ENCODE measurements at places on chromosomes 2 and 18.

- DNase-seq: no peak
Measured at GRCh38 chr2:169975221-169975620, 148.0 kb downstream of the UBR3 start.

DNA sequence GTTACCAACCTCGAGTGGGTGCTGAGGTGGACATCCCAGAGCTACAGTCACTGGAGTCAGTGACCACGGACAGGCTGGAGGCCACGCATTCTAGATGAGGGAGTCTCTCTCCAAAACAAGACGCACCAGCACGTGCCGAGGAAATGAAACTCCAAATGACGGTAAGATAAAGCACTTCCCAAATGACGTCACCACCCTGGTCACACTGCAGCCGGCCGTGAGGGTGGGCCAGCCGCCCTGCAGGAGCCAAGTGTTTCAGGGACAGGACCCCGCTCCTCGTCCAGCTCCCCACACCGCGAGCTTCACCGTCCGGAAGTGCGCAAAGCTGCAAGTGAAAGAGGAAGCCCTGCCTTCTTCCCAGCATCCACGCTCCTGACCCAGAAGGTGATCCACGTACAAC lies 99.4 kb downstream of the ZNF516 start:
- no peak for DNase-seq

DNA sequence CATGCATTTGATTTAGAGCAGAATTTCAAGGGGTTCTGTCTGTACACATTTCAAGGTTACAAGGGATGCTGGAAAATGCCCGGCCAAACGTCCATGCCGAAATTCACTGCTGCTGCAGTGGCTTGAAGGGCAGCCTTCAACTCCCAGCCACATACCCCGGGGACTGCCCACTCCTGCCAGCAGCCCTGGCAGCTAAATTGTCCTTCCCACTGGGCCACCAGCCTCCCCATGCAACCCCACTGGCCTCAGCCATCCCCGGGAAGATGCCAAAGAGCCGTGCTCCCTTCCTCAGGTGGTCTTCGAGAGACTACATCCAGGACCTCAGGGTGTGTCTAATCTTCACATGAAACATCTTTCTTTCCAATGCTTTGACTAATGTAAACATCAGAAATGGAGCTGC lies 478.7 kb upstream of the MYT1L start:
- no peak for DNase-seq

DNA sequence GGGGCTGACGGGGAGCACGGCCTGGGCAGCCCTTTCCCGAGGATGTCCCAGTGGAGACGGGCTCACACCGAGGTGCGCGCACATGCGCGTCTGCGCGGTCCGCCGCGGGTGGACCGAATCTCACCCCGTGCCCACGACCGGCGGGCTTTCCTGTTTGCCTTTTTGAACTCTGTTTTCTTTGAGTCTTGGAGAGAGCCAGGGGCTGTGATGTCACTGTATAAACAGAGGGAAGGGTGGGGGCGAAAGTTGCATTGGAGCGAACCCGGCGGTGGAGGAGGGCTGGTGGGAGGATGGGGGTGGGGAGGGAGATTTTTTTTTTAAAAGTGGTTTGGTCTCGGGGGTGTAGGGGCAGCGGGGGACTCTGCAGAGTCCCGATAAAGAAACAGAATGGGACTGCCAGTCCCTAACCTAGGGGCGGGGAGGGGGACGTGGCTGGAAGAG lies 141.2 kb upstream of the CTAGE1 start:
- DNase-seq: no peak

DNA sequence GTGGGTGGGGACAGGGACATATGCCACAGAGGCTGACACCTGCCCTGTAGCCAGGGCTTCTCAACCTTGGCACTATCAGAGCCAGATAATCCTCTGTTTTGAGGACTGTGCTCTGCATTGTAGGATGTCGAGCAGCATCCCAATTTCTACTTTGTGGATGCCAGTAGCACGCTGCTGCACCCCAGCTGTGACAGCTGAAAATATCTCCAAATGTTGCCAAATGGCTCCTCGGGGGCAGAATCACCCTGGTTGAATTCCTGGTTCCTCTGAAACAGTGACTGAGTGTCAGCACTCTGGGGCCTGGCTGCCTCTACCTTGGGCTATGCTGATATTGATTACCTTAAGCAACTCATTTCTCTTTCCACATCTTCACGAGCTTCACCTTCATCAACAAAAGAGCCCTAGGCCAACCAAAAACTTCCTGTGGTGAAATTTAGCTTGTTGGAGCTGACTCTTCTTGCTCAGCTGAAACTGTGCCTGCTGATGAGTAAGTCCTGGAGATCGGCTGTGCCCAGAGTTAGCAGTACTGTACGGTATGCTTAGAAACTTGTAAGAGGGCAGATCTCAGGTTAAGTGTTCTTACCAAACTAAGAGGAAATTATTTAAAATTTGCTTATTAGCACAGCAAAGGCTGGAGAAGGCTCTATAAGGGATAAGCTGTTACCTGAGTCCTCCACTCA lies 138.1 kb downstream of the SEPTIN10 start:
- DNase-seq: peak; percentile 17

- DNase-seq: no peak
Measured at GRCh38 chr2:71683666-71684065, 230.3 kb downstream of the DYSF start.

DNA sequence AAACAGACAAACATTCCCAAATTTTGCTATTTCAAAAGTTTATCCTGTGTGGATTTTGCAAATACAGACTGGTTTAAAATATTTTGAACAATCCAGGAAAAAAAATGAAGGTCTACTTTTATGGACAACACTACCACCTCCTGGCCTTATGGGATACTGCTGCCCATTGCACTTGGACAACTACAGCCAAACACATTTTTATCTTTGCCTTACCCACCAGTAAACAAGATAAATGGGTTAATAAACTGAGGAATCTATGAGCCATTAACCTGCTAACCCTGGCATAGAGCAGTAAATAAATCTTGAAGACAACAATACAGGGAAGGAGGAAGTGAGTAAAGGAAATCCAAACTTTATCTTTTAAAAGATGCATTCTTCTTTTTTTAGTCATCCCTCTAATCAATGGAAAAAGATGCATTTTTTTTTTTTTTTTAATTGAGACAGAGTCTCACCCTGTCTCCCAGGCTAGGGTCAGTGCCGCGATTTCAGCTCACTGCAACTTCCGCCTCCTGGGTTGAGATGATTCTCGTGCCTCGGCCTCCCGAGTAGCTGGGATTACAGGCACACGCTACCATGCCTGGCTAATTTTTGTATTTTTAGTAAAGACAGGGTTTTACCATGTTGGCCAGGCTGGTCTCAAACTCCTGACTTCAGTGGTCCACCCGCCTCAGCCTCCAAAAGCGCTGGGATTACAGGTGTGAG lies 2.1 kb upstream of the SPIRE1 start:
- DNase-seq: peak; percentile 17

DNA sequence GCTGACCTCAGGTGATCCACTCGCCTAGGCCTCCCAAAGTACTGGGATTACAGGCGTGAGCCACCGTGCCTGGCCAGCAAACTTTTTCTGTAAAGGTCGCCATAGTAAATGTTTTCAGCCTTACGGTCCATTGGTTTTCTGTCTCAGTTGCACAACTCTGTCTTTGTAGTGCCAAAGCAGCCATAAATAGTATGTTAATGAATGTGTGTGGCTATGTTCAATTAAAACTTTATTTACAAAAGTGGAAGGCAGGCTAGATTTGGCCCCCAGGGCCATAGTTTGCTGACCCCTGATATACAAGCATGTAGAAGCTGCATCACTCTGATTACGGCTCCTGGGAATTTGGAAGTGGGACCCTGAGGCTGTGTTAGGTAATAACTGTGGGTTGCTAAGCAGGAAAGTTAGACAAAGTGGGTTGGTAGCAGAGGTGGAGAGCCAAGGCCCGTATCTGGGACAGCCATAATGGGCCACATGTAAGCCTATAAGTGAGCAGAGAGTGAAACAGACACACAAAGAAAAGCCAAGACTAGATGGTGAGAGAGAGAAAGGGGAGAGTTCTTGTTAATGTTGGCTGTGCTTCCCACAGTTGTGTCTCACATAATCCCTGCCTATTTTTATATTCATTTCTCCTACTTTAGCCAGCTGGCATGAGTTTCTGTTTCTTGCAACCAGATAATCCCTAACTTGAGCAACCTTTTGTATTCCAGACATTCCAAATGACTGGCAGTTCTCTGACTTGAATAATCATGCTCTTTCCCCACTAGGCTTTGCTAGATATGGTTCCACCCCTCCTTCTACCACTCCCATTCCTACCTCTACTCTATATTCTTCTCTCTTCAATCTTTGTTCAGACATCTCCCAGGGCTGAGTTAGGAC lies 223.3 kb upstream of the STON1 start:
- DNase-seq: no peak

DNA sequence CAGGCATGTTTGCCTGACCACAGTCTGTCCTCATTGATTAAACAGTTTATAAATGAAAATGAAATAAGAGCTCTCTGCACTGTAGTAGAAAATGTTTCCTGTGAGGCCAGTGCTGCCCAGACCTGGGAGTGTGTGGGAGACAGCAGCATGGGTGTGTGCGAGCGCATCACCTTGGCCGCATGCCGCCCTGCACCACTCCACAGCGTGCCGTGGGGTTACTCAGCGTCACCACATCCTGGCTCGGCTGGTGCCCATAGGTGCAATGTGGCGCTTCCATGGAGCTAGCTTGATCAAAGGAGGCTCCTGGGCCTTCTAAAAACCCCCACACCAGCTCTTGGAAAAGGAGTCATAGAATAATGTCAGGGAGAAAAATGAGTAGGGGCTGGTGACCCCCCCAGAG lies 76.0 kb upstream of the EPC2 start:
- peak; percentile 30 for DNase-seq

- DNase-seq: no peak
Measured at GRCh38 chr2:85861650-85862049, 27.1 kb downstream of the ST3GAL5 start.

GRCh38 chr2:102737431-102737830 lies 24.4 kb upstream of the TMEM182 start:
- DNase-seq: no peak

GRCh38 chr2:100776445-100776844 lies 43.5 kb upstream of the NPAS2 start:
- DNase-seq: no peak

GRCh38 chr2:143473820-143474219 lies 344.6 kb downstream of the ARHGAP15 start:
- DNase-seq: no peak

DNA sequence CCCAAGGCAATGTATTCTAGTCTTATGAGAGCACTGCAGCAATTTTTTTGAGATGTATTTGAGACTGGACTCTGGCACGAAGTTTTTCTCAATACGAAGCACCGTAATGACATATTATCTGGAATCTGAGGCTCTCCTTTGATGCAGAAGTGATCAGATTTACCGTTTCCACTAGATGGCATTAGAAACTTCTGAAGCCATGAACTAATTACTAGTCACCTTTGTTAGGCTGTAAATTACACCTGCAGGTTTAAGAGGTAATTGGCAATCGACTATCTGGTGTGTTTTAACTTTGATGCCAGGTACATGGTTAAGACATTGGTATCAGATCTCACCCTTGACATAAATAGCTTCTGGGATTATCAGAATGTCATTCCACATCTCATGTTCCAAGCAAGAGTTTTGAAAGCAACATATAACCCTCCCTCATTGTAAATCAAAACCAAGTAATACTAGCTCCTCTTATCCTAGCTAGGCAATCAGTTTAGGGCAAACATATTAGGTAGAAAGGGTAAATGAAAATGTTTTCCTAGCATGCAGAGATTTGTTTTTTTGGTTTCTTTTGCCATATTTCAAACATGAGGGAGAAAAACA lies 254.6 kb upstream of the SPRED2 start:
- no peak for DNase-seq

GRCh38 chr18:44741511-44741910 lies 60.8 kb downstream of the SETBP1 start:
- DNase-seq: no peak

- DNase-seq: no peak
Measured at GRCh38 chr2:151198645-151199044, 63.0 kb downstream of the RBM43 start.

DNA sequence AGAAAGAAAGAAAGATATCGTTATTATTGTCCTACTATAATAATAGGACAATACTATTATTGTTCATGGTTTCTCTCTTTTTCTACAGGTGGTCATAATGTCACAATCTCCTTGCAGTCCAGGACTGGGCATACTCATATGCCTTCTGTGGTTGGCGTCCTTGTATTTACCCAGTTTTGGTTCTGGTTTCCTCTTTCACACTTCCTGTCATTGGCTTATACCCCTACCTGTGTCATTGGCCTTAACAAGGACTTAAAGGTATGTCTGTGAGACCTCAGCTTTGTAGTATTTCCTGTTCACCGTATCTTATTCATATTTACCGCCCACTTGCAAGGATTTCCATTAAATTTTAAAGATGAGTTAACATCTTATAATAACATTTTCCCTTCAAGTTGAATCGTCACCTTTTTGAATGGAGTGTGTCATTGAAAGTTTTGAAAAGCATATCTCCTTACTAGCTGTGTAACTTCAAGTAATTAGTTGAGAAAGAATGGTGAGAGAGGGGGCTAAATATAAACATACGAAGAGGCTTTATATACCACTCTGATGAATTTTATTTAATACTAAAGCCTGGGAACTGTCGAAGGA lies 36.5 kb upstream of the HTR2B start:
- no peak for DNase-seq

DNA sequence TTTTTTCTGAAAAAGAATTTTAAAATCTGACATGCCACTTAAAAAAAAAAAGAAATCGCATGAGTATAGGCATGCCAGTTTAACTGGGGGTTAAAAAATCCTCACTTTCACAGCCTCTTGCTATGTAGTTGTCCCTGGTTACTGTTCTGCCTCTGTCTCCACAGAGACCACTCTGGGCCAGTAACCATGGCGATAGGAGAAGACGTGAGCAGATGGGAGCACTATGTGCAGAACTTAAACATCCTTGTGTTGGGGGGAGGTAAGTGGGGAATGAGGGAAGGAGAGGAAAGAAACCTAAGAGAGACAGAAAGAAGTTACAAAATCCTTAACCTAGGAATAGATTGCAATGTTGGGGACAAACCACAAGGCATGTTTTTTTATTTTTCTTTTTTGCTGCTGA lies 75.9 kb upstream of the CYRIA start:
- DNase-seq: no peak

DNA sequence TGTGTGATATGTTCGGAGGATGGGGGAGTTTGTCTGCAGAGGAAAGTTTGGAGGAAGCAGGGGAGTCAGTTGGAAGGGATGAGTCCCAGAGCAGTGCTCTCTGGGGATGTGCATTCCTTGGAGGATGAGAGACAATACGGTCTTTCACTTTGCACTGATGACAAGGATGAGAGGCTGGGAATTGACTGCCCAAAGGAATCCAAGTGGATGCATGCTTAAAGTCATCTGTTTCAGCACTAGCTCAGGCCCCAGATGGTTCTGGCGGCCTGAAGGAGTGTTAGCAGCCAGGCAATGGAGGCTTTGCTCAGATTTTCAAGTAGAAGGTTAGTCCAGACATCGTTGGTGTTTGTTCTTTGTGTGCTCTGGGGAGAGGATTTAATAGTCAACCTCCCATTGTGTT lies 100.2 kb downstream of the CRIM1 start:
- DNase-seq: no peak

DNA sequence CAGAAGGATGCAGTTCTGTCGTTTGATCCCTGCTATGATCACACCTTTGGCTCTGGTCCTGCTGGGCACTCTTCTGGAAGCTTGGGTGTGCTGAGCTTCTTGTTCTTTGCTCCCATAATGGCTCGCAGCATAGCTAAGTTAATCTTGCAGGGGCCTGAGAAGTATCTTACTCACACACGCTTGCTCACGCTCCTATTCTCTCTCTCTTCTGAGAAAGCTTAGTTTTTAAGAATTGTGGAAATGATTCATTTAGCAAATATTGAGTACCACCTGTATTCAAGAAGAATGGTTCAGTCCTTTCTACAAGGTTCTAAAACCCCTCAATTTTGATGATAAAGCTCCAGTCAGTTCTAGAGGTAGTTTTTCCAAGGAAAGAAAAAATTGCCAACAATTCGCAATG lies 40.6 kb downstream of the XRCC5 start:
- DNase-seq: no peak

- no peak for DNase-seq
Measured at GRCh38 chr2:18413676-18414396, 146.6 kb downstream of the RDH14 start.
